ENCODE measurements at places on chromosomes 7 and 10.
A peak's percentile ranks its signal among the peaks of the same experiment; 100 is the strongest.

GRCh38 chr10:59997827-59998525 is 91.6 kb upstream of the CCDC6 start:
- DNase-seq, result no peak

GRCh38 chr7:140698477-140698876 is 2.0 kb downstream of the NDUFB2 start:
- DNase-seq, result no peak

GRCh38 chr7:127504715-127505114 is 80.7 kb downstream of the GCC1 start:
- no peak for DNase-seq

GRCh38 chr10:73246322-73246645 is 771 bp downstream of the DNAJC9 start:
- DNase-seq, result no peak

DNA sequence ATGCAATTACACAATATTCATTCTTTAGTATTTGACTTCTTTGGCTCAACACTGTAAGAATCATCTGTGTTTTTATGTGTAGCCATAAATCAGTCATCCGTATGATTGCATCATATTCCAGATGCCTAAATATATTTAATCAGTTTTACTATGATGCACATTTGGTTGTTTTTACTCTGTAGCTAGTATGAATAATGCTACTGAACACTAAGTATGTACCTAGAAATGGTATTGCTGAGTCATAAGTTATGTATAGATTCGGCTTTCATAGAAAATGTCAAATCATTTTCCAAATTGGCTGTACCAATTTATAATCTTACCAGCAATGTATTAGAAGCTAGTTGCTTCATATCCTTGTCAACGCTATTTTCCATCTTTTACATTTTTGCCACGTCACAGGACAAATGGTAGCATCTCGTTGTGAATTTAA is 197.3 kb upstream of the PLXNA4 start:
- DNase-seq, result no peak

GRCh38 chr10:132728741-132729140 is 57.2 kb downstream of the NKX6-2 start:
- no peak for DNase-seq

DNA sequence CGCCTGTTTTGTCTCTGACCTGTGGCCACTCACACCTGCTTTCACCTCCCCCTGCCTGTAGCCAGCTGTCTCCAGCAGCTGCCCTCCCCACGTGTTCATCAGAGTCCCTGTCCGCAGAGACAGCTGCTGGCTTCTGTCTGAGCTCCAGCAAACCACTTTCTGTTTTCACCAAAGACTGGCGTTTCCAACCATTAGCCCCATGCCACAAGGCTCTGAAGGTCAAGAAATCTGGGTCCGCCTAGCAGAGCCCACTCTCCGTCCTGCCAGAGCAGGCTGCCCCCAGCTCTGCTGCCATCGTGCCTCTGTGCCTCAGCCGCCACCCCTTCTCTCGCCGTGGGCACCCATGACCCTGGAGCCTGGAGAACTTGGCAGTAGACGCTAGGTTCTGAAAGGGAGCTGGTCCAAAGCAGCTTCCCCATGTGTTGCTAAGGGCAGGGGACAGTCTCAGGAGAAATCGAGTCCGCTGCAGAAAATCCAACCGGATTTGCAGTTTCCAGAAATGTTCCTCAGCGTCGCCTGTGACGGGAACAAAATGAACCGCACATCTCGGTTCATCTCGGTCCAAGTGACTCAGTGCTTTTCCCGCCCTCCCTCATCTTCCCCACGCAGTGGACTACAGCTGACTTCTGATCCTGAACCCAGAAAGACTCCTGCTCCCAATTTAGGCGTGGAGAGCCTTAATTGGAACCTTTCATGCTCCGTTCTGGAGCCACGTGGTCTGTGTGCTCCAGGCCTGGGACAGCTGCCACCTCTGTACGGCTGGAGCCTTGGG is 28.0 kb downstream of the TMEM120A start:
- DNase-seq, result peak; percentile 82

DNA sequence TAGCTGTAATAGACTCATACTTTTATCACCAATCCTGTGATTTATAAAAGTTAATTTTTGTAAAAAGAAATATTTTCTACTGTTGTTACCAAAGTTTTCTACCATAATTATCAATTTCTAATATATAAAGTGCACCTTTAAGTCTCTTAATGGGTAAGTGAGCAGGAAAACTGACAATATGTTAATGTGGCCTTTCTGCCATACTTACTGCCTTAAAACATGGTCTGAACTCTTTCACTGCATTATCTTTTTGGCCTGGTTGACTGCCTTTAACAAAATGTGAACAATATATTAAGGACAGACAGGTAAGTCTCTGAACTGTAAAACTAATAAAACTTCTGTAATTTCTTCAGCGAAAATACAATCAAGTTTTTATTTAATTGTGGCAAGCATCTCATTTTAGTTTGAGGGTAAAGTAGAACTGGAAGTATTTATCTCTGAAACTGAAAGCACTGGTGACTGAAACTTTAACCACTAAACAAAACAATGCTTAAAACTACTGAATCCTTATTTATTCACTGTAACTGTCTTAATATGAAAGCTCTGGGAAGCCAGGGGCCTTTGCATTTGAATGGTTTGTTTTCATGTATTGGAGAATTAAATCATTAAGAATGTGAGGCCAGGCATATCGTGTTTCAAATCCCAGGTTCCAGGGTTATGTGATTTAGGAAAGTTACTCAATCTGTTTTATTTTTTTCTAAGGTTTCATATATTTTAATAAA is 948.8 kb upstream of the POT1 start:
- DNase-seq, result no peak

GRCh38 chr10:24495666-24496460 is 227.8 kb downstream of the ARHGAP21 start:
- no peak for DNase-seq

- no peak for DNase-seq
Observed at GRCh38 chr10:123402656-123403055, 248.5 kb downstream of the BUB3 start.

DNA sequence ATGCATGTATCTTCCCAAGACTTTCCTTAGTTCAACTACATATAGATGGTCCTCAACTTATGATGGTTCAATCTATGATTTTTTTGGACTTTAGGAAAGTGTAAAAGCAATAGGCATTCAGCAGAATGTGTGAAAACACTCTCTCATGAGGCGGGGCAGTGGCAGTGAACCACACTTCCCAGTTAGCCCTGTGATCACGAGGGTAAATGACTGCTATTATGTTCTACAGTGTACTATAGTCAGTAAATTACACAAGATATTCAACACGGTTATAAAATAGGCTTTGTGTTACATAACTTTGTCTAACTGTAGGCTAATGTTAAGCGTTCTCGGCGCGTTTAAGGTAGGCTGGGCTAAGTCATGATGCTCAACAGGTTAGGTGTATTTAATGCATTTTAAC is 169.3 kb downstream of the AMPH start:
- DNase-seq, result no peak

DNA sequence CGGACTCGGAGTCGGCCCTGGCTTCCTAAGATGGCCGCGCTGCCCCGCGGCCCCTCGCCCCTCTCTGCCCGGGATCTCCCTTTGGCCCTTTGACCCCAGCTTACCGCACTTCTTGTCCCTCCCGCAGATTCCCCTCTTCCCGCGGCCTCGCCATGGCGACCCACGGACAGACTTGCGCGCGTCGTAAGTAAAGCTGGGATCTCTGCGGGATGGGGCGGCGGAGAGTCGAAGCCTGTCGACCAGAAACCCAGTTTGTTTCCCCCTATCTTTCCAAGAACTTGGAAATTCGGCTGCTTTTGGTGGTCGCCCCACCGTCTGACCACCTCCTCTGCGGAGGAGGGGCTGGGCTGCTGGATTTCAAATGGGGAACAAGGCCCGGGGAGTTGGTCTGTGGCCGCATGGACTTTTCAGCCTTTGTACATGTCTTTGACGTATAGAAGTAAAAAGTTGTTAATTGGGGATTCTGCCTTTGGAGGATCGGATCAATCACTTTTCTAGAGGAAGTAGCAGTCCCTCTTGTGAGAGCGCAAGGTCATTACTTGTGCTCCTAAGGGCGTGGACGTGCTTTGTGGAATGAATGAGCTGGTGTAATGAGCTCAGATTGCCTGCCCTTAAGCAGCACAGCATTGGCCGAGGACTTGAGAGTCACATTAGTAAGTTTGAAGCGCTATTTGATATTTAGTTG is 553 bp downstream of the VDAC2 start:
- DNase-seq, result no peak

- peak; percentile 45 for DNase-seq
Observed at GRCh38 chr7:28700790-28701203, 257.3 kb downstream of the TRIL start.

- no peak for DNase-seq
Observed at GRCh38 chr7:17939606-17940301, 540 bp downstream of the SNX13 start.

DNA sequence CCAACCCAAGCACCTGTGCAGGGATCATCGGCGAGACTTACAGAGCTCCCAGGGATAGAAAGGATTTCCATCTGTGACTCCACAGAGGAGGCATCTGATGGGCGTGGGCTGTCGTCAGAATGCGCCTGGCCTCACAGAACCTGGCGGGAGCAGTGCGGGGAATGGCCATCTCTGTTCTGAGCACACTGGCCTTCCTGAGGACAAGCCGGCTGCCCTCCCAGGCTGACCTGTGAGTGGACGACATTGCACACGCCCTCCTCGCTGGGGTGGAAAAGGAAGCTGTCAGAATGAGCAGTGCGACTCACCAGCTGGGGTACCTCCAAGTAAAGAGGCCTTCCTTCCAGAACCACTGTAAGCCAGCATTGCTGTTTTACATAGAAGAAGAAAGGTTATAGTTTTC is 234.6 kb upstream of the PITRM1 start:
- DNase-seq, result no peak

DNA sequence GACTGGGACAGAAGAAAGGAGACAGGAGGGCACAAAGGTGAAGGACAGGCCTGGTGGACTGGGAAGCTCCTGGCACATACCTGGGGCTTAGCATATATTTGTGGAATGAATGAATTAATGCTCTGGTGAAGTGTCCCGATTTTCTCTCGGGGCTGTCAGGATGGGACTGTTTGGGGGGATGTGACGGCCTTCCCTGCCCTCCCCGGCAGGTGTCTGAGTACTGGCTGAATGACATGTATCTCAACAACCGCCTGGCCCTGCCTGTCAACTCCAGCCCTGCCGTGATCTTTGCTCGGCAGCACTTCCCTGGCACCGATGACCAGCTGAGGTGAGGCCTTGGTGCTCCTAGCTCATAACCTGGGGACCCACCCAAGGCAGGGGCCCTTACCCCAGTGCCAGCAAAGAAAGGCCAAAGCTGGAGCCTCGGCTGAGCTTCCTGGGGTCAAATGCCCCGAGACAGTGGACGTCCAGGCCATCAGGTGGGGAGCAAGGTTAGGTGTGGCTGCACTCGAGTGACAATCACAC is 6.5 kb downstream of the CHAT start:
- no peak for DNase-seq

- DNase-seq, result no peak
Observed at GRCh38 chr7:107837145-107837512, 34.1 kb upstream of the SLC26A3 start.

DNA sequence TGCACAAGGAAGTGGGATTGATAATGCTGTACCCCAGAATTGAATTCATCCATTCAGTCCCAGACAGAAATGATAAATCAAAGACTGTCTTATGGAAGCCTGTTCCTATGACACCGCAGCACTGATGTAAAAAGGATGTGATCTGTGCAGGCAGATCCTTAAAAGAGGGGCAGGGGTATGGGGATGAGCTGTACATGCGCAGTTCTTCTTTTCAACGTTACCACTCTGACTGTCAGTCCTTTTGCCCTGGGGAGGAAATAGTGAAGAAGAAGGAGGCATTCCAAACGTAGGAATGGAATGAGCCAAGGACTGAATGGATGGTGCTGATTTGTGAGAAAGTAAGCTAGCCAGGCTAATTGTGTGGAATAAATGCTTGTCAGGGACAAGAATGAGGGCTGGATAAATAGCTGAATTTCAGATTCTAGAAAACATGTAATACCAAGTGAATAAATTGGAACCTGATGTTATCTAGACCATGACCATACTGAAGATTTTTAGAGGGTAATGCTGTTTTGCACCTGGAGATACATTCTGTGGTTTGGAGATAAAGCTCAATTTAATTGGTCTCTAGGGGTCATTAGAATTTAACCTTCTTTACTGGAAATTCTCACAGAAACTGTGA is 509.3 kb downstream of the SORCS3 start:
- DNase-seq, result no peak

GRCh38 chr7:111975346-111975745 is 230.9 kb downstream of the DOCK4 start:
- DNase-seq, result no peak

DNA sequence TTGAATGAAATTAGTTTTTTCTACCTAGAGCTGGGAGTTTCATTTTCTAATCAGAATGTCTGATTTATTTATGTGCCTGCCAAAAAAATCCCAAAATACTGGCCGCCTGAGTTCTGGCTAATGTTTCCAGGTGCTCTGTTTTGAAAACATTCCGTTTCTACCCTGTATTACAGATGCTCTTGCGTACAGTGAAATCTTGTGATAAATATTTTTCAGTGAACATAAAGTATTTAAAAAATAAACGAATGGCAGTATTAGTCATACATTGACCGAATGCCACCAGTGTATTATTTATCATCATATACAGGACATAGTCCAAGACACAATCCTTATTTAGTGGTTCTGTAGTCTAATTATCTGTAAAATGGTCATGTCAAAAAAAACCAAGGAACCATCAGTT is 102.8 kb downstream of the KAT6B start:
- no peak for DNase-seq

- DNase-seq, result no peak
Observed at GRCh38 chr7:6221340-6222319, 50.8 kb downstream of the CYTH3 start.

DNA sequence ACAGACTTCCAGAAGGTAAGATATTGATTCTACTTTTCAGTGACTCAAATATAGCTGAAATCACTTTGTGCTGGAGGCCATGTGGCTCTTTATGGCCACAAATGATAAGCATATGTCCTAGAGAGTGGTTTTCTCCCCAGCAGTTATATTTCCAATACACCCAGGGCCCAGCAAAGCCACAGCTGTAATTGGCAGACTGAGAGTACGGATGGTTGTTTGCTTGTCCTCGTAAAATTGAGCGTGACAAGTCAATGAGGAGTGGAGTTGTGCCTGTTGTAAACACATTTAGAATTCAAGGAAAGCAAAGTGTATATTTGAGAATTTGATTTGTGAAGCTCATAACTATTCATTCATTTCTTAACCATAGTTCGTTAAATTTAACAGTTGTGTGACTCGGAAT is 201.8 kb downstream of the LHFPL3 start:
- no peak for DNase-seq

GRCh38 chr10:59177836-59178235 is 1.4 kb downstream of the PHYHIPL start:
- DNase-seq, result no peak

DNA sequence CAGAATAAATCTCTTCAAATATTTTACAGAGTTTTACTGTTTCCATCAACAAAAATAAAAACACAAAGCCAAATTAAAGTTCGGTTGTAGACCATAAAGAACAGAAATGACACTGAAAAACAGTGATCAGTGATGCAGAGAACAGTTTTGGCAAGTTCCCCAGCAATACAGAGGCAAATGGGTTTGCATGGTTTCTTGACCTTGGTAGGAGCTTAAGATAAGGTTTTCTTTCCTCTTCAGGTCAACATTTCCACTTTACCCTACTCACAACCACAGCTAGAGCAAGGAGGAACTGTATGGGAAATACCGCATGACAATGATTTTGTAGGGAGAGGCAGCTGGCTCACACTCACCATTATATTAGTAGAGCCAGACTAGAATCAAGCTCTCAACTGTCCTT is 199.5 kb downstream of the SH2D4B start:
- DNase-seq, result no peak

All from COR-L47 (cell line).